ENCODE measurements at places on chromosomes 1 and 21. TPM values are rescaled to one million over a fixed set of nuclear protein-coding genes. Genes with fewer than 3 reads are reported as not detected.

DNA sequence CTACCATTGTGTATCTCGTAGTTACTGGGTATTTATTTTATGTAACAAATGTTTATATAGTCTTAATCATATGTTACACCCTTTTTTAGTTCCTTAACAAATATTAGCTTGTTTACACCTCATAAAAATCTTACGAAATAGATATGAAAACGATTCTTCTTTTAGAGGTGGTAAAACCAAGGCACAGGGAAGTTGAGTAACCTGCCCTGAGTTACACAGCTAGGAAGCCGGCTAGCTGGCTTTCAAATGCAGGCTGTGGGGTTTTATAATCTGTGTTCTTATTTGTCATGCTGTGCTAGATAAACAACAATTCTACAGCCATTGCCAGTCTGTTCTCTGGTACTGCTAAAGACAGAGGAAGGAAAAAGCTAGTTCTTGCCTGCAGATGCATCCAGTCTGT is 109.6 kb downstream of the NOS1AP start:
- no peak for DNase-seq

The KLHL17 gene
- 7.3 TPM for total RNA-seq

- no peak for DNase-seq
Observed at GRCh38 chr1:31405578-31406245, 7.3 kb upstream of the SERINC2 start.

- no peak for DNase-seq
Observed at GRCh38 chr1:18020021-18020817, 87.4 kb upstream of the IGSF21 start.

DNA sequence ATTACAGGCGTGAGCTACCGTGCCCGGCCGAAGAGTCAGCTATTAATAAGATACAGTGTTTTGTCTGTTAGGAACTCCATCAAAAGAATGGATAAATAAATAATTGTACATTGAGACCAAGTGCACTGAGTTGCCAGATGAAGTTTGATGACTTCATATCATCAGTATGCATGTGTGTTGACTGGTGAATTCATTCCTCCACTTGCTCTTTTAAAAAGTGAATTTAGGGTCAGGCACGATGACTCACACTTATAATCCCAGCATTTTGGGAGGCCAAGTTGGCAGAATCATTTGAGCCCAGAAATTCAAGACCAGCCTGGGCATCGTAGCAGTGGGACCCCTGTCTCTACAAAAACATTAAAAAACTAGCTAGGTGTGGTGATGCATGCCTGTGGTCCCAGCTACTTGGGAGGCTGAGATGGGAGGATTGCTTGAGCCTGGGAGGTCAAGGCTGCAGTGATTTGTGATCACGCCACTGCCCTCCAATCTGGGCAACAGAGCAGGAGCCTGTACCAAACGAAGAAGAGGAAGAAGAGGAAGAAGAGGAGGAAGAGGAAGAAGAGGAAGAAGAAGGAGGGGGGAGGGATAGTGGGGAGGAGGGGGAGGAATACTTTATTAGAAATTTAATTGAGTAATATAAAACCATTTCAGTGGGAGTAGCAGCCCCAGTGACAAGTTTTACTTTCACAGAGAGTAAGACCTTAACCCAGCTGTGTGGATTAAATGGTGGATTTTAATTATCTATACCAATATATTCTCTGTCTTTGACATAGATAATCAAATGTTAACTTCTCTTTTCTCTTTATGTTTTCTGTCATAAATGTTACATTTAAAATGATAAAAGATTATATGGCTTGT is 74.9 kb downstream of the CCDC18 start:
- no peak for DNase-seq

- DNase-seq = no peak
Observed at GRCh38 chr1:182279724-182280503, 111.7 kb downstream of the GLUL start.

DNA sequence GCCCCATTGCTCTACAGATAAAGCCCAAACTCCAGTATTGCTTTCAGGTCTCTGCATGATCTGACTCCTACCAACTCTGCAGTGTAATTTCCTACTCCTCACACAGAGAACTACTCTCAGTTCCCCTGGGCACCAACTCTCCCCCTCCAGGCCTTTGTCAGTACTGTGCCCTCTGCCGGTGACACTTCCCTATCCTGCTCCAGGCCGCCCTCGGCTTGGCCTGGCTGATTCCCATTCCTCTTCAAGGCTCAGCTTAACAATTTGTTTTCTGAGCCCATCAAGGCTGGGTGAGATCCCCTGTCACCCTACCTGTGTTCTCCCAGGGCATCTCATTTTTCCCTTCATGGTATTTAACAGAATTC is 2.6 kb downstream of the SLAMF8 start:
- no peak for DNase-seq
